ENCODE measurements at places on chromosomes 12 and 14.

DNA sequence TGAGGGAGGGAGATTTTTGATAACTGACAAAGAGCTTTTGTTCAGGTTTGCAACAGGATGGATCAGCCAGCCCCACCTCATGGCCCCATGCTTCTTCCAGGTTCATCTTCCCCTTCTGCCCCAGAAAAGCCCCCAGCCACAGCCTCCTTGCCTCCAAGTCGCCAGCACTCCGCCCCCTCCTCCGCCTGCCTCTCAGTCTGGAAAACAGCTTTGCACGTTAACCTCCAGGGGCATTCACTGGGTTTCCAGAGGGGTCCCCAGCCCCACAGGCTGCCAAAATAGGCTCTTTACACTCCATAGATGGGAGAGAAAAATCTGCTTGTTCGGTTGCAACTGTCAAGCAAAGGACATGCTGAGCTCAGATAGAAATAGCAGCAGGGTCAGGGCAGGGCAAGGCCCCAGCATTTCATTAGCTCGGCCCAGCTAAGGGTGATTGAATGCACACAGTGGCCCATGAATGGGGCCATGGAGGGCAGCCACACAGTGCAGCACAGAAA, 253.6 kb downstream of the ZFP36L1 start:
- DNase-seq = no peak

- no peak for DNase-seq
Observed at GRCh38 chr12:42473561-42473960, 116.0 kb downstream of the PRICKLE1 start.

DNA sequence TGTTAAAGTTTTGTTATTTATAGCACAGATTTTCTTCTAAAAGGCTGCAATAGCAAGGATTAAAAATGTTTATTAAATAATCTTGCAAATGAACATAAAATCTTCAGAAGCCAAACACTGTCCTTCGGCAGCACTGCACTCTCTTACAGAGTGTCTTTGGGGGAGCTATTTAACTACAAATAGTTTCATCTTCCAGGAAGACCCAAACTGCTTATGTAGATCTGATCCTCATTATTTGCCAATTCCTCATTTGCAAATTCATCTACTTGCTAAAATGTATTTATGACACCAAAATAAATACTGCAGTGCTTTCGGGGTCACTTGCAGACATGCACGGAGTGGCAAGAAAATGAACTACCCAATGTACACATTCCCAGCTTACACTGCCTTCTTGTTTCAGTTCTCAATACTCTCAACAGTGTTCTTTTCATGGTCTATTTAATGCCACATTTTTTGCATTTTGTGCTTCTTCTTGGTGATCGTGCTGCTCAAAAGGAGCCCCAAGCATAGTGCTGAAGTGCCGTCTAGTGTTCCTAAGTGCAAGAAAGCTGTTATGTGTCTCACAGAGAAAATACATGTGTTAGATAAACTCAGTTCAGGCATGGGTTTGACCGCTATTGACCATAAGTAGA, 128.1 kb downstream of the PRKD1 start:
- no peak for DNase-seq

DNA sequence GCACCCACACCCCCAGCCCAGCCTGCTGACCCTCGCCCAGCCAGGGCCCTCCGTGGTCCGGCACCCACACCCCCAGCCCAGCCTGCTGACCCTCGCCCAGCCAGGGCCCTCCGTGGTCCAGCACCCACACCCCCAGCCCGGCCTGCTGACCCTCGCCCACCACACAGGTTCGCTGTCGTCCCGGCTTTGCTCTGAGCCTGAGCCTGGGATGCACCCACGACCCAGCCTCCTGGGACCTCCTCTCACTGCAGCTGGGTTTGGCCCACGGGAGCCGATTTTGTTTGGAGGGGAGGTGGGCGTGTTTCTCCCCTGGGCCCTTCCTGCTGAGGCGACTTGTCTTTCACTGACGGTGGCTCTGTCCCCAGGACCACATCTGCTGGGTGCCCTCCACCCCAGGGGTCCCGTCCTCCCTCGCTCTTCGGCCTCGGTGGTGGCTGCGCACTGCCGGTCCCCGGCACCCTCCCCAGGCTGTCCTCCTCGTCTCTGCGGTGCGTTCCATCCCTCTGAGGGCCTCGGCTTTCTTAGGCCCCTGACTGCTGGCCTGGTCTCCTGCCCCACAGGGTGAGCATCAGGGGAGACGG, 83.8 kb downstream of the GALNT9 start:
- DNase-seq = no peak

- DNase-seq = no peak
Observed at GRCh38 chr12:132262256-132263060, 66.9 kb downstream of the GALNT9 start.

DNA sequence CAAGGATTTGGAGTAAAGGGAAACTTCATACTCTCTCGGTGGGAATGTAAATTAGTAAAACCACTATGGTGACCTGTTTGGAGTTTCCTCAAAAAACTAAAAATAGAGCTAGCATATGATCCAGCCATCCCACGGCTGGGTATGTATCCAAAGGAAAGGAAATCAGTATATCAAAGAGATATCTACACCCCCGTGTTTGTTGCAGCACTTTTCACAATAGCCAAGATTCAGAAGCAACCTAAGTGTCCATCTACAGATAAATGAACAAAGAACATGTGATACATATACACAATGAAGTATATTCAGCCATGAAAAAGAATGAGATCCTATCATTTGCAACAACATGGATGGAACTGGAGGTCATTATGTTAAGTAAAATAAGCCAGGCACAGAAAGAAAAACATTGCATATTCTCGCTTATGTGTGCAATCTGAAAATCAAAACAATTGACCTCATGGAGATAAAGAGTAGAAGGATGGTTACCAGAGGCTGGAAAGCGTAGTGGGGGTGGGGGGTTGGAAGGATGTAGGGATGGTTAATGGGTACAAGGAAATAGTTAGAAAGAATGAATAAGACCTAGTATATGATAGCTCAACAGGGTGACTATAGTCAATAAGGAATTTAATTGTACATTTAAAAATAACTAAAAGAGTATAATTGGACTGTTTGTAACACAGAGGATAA, 468.0 kb downstream of the BCAT1 start:
- no peak for DNase-seq

DNA sequence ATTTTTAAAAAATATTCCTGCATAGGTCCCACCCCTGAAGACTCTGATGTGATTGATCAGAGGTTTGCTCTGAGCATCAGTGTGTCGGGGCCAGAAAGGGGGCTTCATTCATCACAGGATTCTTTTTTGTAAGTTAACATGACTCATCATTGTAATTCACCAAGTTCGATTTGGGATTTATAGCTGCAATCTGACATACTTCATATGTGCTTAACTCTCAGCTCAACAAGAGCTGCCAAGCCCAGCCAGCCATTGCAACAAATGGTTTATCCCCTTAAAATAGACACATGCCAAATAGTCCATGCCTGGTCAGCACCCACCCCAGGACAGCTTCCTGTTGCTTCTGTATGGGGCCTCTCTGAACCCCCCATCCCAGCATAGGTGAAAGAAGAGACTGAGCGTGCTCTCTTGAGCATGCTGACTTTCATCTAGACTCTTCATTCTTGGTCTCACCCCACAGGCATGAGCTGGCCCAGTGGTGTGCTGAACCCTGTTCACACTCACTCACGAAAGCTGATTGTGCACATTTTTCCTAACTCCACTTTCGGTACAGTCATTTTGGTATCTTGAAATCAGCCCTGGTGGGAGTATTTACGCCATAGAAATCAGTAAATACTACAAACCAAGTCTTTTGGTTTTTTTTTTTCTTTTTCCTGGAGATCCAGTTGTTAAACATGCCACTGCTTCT, 101.4 kb downstream of the STAB2 start:
- DNase-seq = no peak

- no peak for DNase-seq
Observed at GRCh38 chr14:105882626-105883025, 356.2 kb downstream of the TMEM121 start.

GRCh38 chr12:12534166-12534866, 28.3 kb downstream of the DUSP16 start:
- DNase-seq = no peak

- no peak for DNase-seq
Observed at GRCh38 chr14:96001866-96002497, 37.2 kb upstream of the C14orf132 start.

GRCh38 chr12:130661486-130662255, 54.4 kb downstream of the RIMBP2 start:
- DNase-seq = no peak

GRCh38 chr12:119796292-119796691, 80.8 kb downstream of the CIT start:
- no peak for DNase-seq

- no peak for DNase-seq
Observed at GRCh38 chr14:37595809-37596621, 586 bp downstream of the TTC6 start.

DNA sequence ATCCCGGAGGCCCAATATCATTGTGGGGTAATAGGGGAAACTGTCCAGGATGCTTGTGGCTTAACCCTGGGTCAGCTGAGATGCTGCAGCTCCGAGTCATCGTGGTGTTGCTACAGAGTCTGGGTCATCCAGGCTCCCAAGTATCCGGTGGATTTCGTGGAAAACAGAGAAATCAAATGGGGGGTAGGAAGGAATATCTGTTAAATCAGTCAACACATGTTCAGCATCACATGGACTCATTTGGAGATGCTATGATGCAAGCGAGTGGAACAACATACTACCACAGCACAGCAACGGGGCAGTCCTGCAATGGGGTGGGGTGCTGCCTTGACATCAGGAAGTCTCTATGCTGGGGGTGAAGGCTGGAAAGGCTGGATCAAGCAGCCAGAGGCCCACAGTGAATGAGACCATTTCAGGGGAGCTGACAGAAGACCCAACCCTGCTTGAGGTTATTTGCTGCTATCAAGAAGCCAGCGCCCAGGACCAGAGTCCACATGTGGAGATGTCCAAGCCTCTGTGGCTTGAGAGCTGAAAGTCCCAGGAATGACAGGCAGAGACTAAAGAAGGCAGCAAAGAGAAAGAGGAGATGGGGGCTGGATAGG, 22.9 kb downstream of the VDR start:
- DNase-seq = no peak

DNA sequence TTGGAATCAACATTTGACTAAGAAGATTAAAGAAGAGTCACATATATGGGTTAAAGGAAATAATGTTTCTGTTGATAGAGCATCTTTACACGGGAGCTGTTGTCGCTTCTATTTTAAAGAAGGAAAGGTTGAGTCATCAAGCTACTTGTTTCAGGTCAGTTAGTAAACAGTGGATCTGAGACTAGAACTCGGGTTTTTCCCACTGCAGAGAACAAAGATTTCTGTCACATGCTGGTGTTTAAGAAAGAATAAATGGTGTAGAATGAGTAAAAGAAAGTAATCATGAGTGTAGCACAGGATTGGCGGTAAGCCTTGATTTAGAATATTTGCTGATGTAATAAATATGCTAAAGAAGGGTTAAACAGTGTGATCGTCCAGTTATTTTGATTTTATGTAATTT, 455.5 kb downstream of the AEBP2 start:
- DNase-seq = no peak

GRCh38 chr12:51025338-51025835, 797 bp downstream of the SLC11A2 start:
- DNase-seq = no peak

- DNase-seq = no peak
Observed at GRCh38 chr12:20006871-20007730, 361.2 kb upstream of the PDE3A start.

- no peak for DNase-seq
Observed at GRCh38 chr14:84891404-84891803, 638.5 kb upstream of the FLRT2 start.

- peak; percentile 12 for DNase-seq
Observed at GRCh38 chr12:44717612-44718011, 158.5 kb downstream of the NELL2 start.

- no peak for DNase-seq
Observed at GRCh38 chr12:11855983-11856374, 206.5 kb downstream of the ETV6 start.

- DNase-seq = no peak
Observed at GRCh38 chr12:90234472-90234871, 525.8 kb upstream of the ATP2B1 start.

DNA sequence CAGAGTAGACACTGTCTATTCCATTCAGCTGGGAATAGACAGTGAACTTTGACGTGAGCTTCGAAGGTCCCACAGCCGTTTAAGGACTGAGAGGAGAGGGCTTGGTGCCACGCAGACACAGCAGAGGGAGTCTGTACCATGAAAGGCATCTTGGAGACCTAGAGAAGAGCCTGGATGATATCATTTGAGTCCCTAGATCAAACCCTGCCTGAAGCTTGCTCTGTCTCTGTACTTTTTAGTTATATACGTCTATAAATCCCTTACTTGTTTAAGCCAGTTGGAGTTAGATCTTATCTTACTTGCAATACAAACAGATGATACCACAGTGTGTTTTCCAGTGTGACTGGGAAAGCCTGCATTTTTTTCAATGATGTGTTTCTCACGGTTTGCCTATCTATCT, 128.9 kb upstream of the RTL1 start:
- DNase-seq = no peak

GRCh38 chr14:36605506-36605857, 23.1 kb upstream of the NKX2-8 start:
- no peak for DNase-seq

- no peak for DNase-seq
Observed at GRCh38 chr12:76422543-76423438, 74.6 kb upstream of the BBS10 start.

DNA sequence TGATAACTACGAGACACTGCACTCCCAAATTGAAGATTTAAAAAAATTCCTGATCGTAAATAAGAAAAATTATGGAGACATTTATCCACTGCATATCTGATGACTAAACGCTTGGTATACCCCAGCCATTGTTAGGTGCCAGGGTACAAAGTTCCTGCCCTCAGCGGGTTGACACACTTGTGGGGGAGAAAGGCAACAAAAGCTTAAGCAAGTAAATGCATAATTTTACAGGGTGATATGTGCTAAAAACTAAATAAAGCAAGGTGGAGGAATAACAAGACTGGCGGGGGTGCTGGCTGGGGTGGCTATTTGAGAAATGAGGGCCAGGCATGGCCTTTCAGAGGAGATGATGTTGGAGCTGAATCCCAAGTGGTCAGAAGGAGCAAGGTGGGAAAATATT, 25.0 kb downstream of the BICD1 start:
- DNase-seq = no peak

DNA sequence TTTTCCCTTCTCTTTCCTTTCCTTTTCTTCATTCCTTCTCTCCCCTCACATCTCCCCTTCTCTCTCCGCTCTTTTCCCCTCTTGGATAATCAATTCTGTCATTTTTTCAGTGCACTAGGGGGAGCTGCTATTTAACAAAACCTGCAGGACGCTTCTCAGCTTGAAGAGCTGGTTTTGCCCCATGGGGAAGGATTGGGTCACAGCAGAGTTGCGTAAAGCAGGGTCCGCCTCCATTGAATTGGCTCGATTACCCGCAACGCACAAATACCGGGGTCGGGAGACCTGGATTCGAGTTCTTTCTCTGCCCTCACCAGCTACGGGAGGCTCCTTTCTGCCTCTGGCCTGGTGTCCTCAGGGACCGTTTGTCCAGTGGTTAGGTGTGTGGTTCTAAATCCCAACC, 42.1 kb upstream of the CHGA start:
- DNase-seq = no peak

- no peak for DNase-seq
Observed at GRCh38 chr12:104565606-104566243, 109.0 kb downstream of the CHST11 start.

- no peak for DNase-seq
Observed at GRCh38 chr14:92719890-92720323, 28.5 kb downstream of the LGMN start.

- DNase-seq = peak; percentile 40
Observed at GRCh38 chr12:49296034-49296835, 1.3 kb downstream of the PRPH start.

Measured in cerebellum (tissue), 4 donors.